ENCODE measurements at places on chromosomes 5 and 9. TPM values are rescaled to one million over a fixed set of nuclear protein-coding genes. Genes with fewer than 3 reads are reported as not detected.
A peak's percentile ranks its signal among the peaks of the same experiment; 100 is the strongest.

The CCDC183 gene
- 0.45 TPM for total RNA-seq

The ZNF618 gene
- total RNA-seq: 15.4 TPM

The FREM1 gene
- total RNA-seq: 18.9 TPM

The GHR gene
- total RNA-seq: 10.9 TPM

The LAMC3 gene
- 0.39 TPM for total RNA-seq

The ENC1 gene
- 4.8 TPM for total RNA-seq

The TRIM52 gene
- total RNA-seq: 18.7 TPM

The LRRC26 gene
- total RNA-seq: not detected

The C9 gene
- total RNA-seq: 0.30 TPM

The BRINP1 gene
- 0.48 TPM for total RNA-seq

The NUDCD2 gene
- total RNA-seq: 20.7 TPM

The PCDHGA1 gene
- 1.6 TPM for total RNA-seq

GRCh38 chr9:18422296-18423036 lies 51.5 kb upstream of the ADAMTSL1 start:
- no peak for DNase-seq

- DNase-seq: no peak
Observed at GRCh38 chr9:123927625-123928532, 2.0 kb downstream of the DENND1A start.

DNA sequence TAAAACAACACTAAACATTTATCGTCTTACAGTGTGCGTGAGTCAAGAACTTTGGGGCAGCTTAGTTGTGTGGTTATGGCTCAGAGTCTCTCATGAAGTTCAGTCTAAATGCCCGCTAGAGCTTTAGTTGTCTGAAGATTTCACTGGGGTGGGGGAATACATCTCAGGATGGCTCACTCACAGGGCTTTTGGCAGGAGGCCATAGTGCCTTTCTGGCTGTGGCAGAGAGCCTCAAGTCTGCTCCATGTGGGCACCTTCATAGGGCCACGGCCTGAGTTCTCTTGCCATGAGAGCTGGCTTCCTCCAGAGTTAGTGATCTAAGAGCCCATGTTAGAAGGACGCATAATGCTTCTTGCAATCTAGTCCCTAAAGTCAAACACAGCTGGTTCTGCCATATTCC lies 258.8 kb upstream of the NUDT12 start:
- no peak for DNase-seq

DNA sequence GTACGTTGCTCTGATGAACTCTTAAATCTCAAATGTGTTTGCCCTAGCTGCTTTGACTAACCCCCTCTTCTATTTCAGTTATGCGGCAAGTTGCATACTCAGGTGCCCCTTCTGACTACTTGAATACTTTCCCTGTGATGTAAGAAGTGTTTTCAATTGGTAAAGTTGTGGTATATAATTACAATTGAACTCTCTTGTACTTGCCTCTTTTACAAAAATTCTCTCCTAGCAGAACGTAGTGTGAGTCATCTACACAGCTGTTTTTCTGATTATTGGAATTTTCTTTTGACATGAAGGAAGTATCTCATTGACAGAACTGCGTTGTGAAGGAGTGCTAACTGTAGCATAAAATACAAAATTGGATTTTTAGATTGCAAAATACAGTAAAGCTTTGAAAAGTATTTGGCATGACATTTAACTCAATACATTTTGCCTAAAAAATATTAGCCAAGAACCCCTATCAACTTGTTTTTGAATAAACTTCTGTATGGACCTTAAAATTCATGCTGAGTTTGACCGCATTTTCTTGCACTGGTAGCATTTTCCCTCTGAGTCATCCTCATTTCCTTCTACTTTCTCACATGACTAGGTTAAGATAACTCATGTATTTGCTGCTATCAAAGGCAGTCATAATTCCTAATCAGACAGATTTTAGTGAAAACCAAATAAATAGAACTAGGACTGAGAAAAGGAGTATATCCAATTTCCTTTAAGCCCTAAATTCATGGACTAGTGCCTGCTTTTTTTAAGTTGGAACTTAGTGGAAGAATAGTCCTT lies 6.3 kb downstream of the CRHBP start:
- no peak for DNase-seq

- DNase-seq: peak; percentile 86
Observed at GRCh38 chr9:130043654-130044623, 950 bp upstream of the FNBP1 start.

GRCh38 chr9:99868845-99869244 lies 37.6 kb upstream of the STX17 start:
- no peak for DNase-seq

GRCh38 chr5:138452720-138453119 lies 12.6 kb upstream of the EGR1 start:
- no peak for DNase-seq

DNA sequence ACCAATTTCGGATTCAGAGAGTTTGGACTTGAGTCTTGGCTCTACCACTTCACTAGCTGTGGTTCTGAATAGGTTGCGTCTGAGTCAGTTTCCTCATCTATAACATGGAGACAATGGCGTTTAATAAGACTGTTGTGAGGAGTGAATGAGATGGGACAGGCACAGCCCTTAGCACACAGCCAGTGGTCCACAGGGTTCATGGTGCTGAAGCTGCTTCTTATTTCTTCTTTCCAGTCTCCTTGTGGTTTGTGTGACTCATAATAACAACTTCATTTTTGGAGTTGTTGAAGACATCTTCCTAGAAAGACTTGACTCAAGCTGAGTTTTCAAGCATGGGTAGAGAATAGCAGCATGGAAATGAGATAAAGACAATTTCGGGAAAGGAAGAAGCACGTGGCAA lies 172.6 kb upstream of the PPP2R2B start:
- no peak for DNase-seq

- no peak for DNase-seq
Observed at GRCh38 chr5:38883842-38884241, 38.0 kb downstream of the OSMR start.

DNA sequence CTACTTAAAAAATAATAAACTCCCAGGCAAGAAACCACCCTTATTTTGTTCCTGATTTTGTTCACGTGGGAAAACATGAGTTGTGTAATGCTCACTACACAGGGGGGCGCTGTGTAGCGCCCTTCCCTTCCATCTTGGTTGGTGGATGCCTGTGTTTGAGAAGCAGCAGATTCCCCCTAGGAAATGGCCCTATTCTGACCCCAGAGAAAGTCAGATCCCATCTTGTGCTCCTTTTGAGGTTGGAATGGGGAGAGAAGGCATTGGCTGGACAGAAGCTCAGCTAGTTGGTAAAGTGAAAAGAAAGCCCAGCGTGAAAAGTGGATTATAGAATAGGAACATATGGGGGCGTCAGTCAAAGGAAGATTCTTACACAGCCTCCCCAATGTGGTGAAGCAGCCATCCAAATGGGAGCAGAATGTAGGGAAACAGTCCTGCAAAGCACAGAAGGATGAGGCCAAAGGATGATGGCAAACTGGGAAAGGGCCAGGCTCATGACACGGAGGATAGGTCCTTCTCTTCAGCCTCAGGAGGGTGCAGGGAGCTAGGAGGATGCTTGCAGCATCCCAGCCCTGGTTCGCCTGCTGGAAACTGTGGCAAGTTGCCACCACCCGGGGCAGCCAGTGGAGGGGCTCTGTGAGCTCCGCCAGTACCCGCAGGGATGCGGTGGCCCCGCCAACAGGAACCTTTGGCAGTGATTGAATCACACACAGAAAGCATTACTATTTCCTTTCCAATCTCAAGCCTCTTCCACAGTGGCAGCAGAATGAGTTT lies 314.2 kb upstream of the DAP start:
- no peak for DNase-seq

GRCh38 chr5:79069488-79070349 lies at the start of the genes BHMT2 and DMGDH:
TSS of gene BHMT2 (plus strand) at chr5:79069767. CDS start at chr5:79069783, 16 bp downstream.
TSS of gene DMGDH (minus strand) at chr5:79069674. CDS start at chr5:79069620, 54 bp downstream.
- peak; percentile 69 for DNase-seq

GRCh38 chr5:144332265-144332664 lies 161.6 kb downstream of the KCTD16 start:
- DNase-seq: no peak

Data from aorta (tissue), 5 donors.